Activated CD8-positive, alpha-beta memory T cell treated with anti-CD3 and anti-CD28 coated beads, Interleukin-2, amount 50 U/mL, for 4 hours (primary cell): ENCODE measurements at places on chromosomes 7 and 10.

DNA sequence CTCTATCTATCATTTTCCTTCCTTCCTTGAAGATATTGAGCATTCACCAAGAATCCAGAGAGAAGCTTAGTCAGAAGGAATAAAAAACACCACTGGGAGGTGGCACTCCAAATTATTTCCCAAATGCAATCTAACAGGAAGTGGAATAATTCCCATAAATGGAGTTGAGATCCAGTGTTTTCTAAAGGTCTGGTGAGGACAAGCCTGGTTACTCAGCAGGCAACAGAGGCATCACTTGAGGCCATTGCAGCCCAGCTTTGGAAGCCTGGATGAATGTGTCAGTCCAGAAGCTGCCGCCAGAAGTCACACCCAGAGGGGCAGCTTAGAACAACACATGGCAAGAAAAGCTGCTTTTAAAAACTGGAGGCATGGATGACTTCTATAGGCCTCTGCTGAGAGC lies 288.9 kb upstream of the KLF6 start:
- no peak for DNase-seq

- DNase-seq, result no peak
Measured at GRCh38 chr7:37052705-37053104, 328.4 kb upstream of the AOAH start.

- DNase-seq, result peak; percentile 24
Measured at GRCh38 chr7:23012908-23013714, 819 bp downstream of the HYCC1 start.

- DNase-seq, result no peak
Measured at GRCh38 chr10:6267941-6268340, 65.2 kb downstream of the PFKFB3 start.

DNA sequence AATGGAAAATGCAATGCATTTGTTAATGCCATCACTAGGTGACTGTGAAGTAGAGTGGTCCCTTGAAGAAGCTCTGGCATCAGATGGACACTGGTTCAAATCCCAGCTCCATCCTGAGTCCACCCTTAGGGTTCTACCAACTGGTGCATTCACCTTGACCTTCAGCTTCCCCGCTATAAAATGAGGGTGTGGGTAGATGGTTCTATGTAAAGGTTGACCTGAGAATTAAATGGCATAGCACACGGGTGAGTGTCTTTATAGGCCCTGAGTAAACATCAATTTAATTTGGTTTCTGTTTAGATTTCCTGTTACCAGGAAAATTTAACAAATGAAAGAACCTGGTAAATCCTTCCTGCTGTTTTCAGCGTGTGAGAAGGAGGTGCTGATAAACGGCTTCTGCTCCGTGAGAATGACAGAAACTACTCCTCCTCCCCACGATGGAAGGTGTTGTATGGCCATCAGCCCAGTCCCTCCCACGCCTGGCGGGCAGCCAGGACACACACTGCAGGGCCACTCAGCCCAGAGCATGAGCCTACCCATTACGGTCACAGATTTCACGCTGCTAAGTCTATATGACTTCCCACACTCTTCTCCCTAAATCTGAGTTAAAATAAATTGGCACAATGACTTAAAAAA lies 210.1 kb downstream of the TNS3 start:
- no peak for DNase-seq

DNA sequence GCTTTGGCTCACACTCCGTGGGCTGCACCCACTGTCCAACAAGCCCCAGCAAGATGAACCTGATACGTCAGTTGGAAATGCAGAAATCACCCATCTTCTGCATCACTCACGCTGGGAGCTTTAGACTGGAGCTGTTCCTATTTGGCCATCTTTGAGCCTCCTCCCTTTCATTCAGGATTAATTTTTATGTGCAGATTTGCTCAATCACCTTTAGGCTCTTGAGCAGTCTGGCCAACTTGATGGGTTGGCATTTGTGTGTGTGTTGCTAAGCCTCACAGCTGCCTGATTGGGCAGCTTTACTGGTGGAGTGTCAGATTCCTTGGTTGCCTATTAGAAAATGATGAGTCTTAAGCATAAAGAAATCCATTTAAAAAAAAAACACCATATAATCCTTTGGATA lies 236.1 kb downstream of the KIF20B start:
- DNase-seq, result no peak
